ENCODE measurements at places on chromosomes 1 and 21.

GRCh38 chr1:233246965-233247364, 48.6 kb downstream of the PCNX2 start:
- no peak for DNase-seq

- no peak for DNase-seq
Observed at GRCh38 chr1:77991638-77992037, 12.8 kb upstream of the FUBP1 start.

DNA sequence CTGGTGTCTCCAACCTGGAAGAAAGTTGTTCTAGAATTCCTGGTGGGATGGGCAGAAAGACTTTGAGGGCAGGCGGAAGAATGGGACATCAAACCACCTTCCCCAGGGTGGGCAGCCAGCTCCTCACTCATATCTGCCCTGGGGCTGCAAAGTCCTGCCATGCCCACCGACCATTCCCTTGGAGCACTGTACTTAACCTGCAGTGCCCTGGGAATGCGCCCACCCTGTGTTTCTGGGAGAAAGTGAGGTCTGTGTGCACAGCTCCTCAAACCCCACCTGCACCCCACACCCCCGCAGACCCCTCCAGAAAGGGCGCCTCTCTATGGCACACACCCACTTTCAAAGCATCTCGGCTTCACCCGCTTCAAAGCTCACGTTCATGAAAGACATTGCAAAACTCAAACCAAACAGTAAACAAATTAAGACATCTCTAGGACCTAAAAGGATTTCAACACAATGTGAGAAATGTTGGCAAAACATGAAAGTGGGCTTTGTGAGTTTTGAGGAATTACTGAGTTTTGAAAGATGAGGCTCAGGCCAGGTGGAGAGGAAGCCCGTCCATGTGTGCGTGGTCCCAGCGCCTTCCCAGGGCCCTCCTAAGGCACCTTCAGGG, 25.1 kb downstream of the KRTAP10-1 start:
- no peak for DNase-seq

GRCh38 chr1:209051570-209051969, 531.9 kb upstream of the CAMK1G start:
- no peak for DNase-seq

GRCh38 chr1:29186707-29187106, 5.0 kb upstream of the SRSF4 start:
- no peak for DNase-seq

- DNase-seq: no peak
Observed at GRCh38 chr1:15492596-15492995, 16.7 kb downstream of the CELA2B start.

GRCh38 chr1:67898033-67898726, 64.9 kb upstream of the GNG12 start:
- DNase-seq: no peak

- DNase-seq: no peak
Observed at GRCh38 chr1:192081359-192081758, 76.9 kb upstream of the RGS18 start.

DNA sequence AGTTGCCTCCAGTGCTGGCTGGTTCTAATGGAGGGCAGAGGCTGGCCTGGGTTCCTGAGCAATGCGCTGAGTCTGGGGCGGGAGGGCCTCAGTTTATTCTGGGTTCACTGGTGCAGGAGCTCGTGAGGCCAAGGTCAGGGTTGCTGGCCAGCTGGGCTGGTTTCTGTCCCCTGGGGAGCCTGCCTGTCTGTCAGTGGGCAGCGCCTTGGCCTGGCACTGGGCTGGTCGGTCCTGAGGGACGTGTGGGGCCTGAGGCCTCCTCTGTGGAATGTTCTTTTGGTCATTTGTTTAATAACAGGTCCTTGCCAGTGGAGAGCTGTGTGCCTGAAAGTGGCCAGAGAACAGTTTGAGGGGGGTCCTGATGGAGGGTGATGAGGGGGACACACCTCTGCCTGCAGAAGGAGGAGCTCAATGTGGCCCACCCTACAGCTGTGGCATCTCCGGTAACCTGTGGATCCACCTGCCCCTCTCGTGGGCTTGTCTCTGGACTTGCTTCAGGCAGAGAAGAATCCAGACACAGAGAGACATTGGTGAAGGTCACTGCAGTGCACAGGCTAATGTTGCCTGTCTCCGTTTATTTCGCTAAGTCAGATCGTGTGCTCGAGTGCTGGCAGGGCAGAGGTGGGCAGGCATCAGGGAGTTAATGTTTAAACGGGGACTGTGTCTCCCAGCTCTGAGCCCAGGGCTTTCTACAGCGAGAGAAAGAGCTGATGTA, 34.6 kb downstream of the COQ8A start:
- no peak for DNase-seq

DNA sequence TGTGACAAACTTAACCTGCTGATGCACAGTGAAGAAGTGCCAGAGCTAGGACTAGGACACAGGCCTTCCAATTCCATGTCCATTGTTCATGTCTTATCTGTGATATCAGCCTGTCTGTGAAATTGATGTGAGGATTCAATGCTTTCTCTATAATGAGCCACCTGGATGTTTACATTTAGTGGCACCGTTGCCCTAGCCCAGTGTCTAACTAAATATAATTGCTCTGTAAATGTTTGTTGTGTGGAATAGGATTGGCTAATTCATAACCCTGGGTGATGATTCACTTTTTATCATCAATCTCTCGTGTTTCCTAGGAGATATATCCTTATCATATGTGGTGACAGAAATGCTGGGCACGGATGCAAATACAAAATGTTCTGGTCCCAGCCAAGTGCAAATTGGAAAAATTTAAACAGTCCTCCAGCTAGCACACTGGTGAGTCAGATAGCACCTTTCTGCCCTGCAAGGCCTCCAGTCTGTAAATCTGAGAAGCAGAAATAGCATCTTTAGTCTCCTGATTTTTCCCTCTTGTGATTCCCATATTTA, 46.9 kb upstream of the GNG12 start:
- no peak for DNase-seq

GRCh38 chr21:42430521-42430920, 26.8 kb downstream of the UBASH3A start:
- no peak for DNase-seq

DNA sequence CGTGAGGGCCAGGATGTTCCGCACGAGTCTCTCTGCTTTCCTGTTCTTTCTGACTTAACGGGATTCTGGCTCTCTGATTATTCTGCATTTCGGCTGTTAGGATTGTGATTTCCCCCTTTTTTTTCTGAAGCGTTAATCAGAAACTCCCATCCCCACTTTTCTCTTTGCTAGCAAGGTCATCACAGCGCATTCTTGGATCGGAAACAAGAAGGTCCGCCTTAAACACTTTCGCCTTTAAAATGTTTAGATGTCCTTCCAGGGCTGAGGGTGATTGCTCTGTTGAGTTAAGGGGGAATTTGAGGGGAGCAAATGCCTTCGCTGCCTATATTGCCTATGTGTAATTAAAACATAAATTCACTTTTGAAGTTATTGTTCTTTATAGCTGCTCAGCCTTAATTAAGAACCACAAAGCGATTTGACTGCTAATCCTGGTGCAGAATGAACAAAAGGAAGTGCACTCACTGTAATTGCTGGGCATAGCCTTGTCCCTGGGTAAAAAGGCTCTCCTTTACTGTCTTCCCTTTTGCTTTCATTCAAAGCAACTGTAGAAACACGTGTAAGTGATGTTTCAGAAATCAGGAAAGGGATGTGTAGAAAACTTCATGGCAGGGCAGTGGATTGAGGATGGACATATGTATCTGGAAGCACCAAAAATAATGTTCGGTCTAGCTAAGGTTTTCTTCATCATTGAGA, 1.2 kb downstream of the LAMC1 start:
- no peak for DNase-seq

DNA sequence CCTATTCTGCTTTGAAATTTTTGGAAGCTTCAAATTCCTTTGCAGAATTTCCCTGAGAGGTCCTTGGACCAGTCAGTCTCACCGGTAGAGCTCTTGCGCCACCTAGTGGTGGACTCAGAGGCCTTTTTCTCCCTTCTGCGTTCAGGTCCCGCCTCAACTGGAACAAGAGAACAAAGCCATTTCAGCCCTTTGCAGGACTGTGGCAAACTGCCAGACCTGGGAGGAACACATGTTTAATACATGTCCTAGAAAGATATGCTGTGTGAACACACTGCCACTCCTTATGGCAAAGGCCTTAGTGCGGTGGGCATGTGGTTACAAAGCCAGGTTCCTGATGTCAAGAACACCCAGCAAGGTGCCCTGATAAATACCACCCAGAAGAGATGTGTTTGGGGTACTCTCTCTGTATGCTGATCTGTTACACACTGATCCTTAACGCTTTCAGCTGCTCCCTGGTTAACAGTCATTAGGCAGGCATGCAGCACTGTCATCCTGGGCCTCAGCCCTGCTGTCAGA, 82.2 kb upstream of the SSX2IP start:
- peak; percentile 40 for DNase-seq

GRCh38 chr1:248851390-248851789, 7.5 kb downstream of the ZNF692 start:
- no peak for DNase-seq

DNA sequence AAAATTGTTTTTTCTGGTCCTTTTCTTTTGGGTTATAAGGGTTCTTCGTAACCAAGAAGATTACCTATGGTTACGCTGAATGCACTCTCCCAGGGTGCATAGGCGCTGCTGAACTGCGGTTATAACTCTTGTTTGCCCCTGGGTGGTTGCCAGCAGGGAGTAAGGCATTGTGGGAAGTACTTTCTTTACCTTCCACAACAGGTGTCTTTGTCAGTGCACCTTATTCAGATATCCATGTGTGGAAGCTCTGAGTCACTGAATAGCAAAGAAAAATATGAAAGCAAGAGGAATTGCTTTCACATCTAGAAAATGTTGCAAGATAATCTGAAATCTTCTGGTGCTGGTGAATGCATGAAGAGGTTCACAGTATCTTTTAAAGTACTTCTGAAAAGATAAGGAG, 124.4 kb upstream of the CACYBP start:
- DNase-seq: no peak

- no peak for DNase-seq
Observed at GRCh38 chr1:161784968-161785367, 18.8 kb downstream of the ATF6 start.

All from stimulated activated CD8-positive, alpha-beta memory T cell treated with anti-CD3 and anti-CD28 coated beads, Interleukin-7, amount 100 ng/mL, for 48 hours (primary cell).